ENCODE measurements at places on chromosomes 6 and 20.
A peak's percentile ranks its signal among the peaks of the same experiment; 100 is the strongest.

DNA sequence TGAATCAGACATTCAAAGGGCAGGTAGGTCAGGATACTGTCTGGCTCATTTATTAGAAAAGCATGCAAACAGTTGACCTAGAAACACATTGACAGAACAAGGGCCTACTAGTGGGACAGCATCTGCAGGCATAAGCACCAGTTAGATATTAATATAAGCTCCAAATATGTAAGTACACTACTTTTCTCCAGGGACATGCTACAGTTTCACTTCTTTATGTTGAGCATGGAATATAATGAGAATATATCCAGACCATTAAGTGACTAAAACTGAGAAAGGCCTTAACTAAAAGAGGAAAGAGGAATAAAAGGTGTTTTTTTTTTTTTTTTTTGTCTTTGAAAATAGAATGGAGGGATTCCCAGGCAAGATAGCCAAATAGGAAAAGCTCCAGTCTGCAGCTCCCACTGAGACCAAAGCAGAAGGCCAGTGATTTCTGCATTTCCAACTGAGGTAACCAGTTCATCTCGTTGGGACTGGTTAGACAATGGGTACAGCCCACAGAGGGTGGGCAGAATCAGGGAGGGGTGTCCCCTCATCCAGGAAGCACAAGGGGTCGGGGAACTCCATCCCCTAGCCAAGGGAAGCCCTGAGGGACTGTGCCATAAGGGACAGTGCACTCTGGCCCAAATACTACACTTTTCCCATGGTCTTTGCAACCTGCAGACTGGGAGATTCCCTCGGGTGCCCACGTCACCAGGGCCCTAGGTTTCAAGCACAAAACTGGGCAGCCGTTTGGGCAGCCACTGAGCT, 251.6 kb downstream of the PHF3 start:
- DNase-seq: no peak

GRCh38 chr6:168160506-168161370, 81.7 kb upstream of the FRMD1 start:
- DNase-seq: no peak

- peak; percentile 21 for DNase-seq
Measured at GRCh38 chr6:130070792-130071191, 52.4 kb downstream of the L3MBTL3 start.

GRCh38 chr20:33664762-33665144, 2.0 kb upstream of the ACTL10 start:
- DNase-seq: no peak

- DNase-seq: no peak
Measured at GRCh38 chr20:51487076-51487475, 55.4 kb downstream of the NFATC2 start.

DNA sequence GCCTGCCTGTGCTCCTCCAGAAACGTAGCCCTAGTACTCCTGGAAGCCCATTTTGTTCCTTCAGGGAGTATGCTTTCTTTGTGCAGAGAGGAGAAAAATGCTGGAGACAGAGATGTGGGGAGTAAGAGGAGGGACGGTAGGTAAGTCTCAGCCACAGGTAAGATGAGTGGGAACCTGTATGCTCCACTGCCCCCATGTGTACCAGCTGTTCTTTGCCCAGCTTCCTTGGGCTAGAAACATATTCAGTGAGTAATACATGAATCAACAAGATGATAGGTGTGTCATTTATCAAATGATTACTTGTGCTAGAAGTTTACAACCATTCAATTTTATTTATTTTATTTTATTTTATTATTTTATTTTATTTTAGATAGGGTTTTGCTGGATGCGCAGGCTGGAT, 13.6 kb upstream of the CEP85L start:
- DNase-seq: no peak

DNA sequence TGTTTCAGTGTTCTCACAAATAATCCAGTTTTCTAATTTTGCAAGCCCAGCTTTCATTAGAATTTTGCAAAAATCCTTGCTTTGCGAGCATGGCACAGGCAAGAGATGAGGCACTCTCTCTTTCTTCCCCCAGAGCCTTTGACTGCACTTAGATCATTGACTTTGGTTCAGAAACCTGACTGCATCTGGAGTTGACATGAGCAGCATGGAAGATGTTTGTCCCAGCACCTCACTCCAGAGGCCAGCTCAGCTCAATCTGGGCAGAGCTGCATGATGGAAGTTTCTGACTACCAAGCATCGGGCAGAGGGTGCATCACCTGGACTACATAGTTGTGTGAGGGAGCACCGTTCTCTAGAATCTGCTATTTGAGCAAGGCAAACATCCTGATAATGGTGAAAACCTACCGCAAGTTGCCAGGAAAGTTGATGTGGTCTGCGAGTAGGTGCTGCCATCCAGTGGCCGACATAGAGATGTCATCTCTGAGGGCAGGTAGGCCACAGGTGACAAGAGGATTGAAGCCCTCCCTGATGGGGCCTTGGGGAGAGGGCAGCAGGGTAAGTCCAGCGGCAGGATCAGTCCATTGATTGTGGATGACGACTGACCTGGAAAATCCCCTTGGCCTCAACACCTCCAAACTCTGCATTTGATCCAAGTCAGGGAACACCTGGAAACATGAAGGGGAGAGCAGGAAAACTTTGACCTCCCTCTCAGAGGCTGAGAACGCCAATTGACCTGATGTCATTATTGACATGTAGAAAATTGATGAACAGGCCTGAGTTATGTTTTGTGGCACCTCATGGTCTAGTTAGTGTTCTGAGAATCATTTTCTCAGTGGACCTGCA, 3.8 kb upstream of the LPA start:
- DNase-seq: peak; percentile 10

- DNase-seq: peak; percentile 18
Measured at GRCh38 chr6:27161946-27162603, 85.4 kb upstream of the PRSS16 start.

Data from Ammon's horn (tissue), 1 donor.